ENCODE measurements at places on chromosomes 2 and 18. TPM values are rescaled to one million over a fixed set of nuclear protein-coding genes. Genes with fewer than 3 reads are reported as not detected.
A peak's percentile ranks its signal among the peaks of the same experiment; 100 is the strongest.

DNA sequence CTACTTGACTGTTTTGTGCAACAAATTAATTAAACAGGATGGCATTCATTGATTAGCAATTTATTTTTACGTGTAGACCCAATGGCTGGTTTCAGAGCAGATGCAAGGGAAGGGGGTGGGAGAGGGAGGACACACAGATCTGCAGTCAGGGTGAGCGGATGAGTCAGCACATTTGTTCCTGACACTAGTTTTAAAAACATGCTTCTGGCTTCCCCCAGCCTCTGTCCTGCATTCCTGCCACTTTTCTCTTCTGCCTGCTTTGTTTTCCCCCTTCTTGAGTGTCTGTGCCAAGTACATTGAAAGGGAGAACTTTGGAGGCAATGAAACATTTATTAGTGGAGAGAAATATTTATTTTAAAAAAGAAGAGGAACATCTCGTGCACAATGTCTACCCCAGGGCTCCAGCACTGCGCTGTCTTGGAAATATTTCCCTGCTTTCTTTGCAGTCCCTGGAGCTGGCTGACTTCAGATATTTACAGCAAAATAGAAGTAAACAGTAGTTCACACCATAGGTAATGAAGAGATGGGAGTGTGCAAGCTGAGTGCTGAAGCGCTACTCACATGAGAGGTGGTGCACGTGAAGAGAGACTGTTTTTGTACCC is 52.2 kb downstream of the NRP2 start:
- no peak for DNase-seq
- H3K4me3 ChIP-seq: no peak overlapping the region
- no peaks in the 10 kb centered on the region for H3K4me1 ChIP-seq
- H3K27ac ChIP-seq: no peak overlapping the region
- no peaks in the 10 kb centered on the region for H3K27me3 ChIP-seq
- H3K36me3 ChIP-seq: no peaks in the 10 kb centered on the region

DNA sequence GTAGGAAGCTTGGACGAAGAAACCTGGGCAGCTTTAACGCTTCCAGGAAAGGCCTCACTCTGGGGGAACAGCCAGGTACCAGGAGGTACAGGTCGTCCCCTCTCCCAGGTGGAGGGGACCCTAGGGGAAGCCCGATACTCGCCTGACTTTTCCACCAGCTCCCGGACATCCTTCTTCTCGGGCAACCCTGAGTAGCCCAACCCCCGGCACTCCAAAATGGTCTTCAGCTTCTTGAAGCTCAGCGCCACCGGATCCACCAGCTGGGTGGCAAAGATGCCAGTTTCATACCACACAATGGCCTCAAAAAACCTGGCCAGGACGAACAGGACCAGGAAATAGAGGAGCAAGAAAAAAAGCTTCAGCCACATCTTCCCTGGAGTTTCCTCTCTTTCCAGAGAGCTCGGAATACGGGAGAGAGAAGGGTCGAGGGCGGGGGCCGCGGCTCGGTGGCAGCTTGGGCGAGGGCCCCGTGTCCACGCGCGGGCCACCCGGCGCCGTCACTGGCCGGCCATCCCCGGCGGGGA is 1.1 kb downstream of the RNF103 start:
- H3K4me3 ChIP-seq: peak overlapping the region; percentile 99
- H3K4me1 ChIP-seq: peaks cover 31% of the 10 kb centered on the region
- H3K27ac ChIP-seq: peak overlapping the region; percentile 95
- DNase-seq: peak; percentile 29
- H3K27me3 ChIP-seq: no peaks in the 10 kb centered on the region

GRCh38 chr2:189552334-189552990 is 28.1 kb downstream of the SLC40A1 start:
- H3K36me3 ChIP-seq: no peaks in the 10 kb centered on the region
- H3K4me3 ChIP-seq: no peak overlapping the region
- H3K27me3 ChIP-seq: no peaks in the 10 kb centered on the region
- H3K27ac ChIP-seq: no peak overlapping the region

GRCh38 chr2:34031097-34031496 is 432.0 kb upstream of the FAM98A start:
- no peaks in the 10 kb centered on the region for H3K27me3 ChIP-seq
- no peak for DNase-seq
- H3K4me1 ChIP-seq: no peaks in the 10 kb centered on the region
- no peak overlapping the region for H3K27ac ChIP-seq

- peaks cover 9% of the 10 kb centered on the region for H3K4me1 ChIP-seq
- H3K27ac ChIP-seq: no peak overlapping the region
- H3K4me3 ChIP-seq: no peak overlapping the region
- H3K27me3 ChIP-seq: no peaks in the 10 kb centered on the region
Measured at GRCh38 chr2:72780477-72780876, 45.4 kb downstream of the EXOC6B start.

- H3K4me3 ChIP-seq: no peak overlapping the region
- H3K36me3 ChIP-seq: no peaks in the 10 kb centered on the region
- DNase-seq: no peak
- no peaks in the 10 kb centered on the region for H3K27me3 ChIP-seq
- no peaks in the 10 kb centered on the region for H3K4me1 ChIP-seq
Measured at GRCh38 chr18:62912885-62913284, 197.5 kb downstream of the PHLPP1 start.

DNA sequence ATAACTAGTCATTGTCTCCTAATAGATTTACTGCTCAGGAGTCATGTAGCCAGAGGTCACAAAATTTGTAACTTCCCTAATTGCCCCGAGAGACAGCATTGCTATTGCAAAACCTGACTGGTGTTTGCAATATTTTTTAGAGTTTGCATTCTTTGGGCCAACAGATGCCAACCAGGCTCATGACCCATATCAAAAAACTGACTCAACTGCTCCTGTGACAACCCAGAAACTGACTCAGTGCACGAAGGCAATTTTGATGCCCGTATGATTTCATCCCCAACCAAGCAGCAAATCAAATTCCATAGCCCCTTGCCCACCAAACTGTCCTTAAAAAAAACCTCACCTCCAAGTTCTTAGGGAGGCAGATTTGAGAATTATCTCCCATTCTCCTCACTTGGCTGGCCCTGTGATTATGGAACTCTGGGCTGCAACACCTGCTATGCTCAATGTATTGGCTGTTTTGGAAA is 951.3 kb downstream of the TSN start:
- no peak overlapping the region for H3K4me3 ChIP-seq
- no peaks in the 10 kb centered on the region for H3K27me3 ChIP-seq
- no peak for DNase-seq

GRCh38 chr2:46810195-46810594 is 105.4 kb downstream of the MCFD2 start:
- H3K27ac ChIP-seq: no peak overlapping the region
- H3K27me3 ChIP-seq: peaks cover 34% of the 10 kb centered on the region
- DNase-seq: no peak
- no peaks in the 10 kb centered on the region for H3K36me3 ChIP-seq
- H3K4me1 ChIP-seq: no peaks in the 10 kb centered on the region

- no peaks in the 10 kb centered on the region for H3K36me3 ChIP-seq
- no peak overlapping the region for H3K27ac ChIP-seq
- H3K4me3 ChIP-seq: no peak overlapping the region
Measured at GRCh38 chr2:236939721-236940231, 145.9 kb upstream of the COPS8 start.

GRCh38 chr2:17232776-17233556 is 285.3 kb downstream of the RAD51AP2 start:
- H3K4me3 ChIP-seq: no peak overlapping the region
- DNase-seq: no peak
- no peaks in the 10 kb centered on the region for H3K27me3 ChIP-seq
- H3K27ac ChIP-seq: no peak overlapping the region
- H3K4me1 ChIP-seq: no peaks in the 10 kb centered on the region

- H3K4me1 ChIP-seq: peaks cover 26% of the 10 kb centered on the region
- peaks cover 31% of the 10 kb centered on the region for H3K27me3 ChIP-seq
- H3K4me3 ChIP-seq: peak overlapping the region; percentile 87
- DNase-seq: peak; percentile 15
Measured at GRCh38 chr18:12658426-12659138, 675 bp upstream of the SPIRE1 start.

GRCh38 chr2:111659361-111660333 is 224.3 kb downstream of the ANAPC1 start:
- H3K36me3 ChIP-seq: no peaks in the 10 kb centered on the region
- no peak overlapping the region for H3K4me3 ChIP-seq
- peaks cover 27% of the 10 kb centered on the region for H3K27me3 ChIP-seq

DNA sequence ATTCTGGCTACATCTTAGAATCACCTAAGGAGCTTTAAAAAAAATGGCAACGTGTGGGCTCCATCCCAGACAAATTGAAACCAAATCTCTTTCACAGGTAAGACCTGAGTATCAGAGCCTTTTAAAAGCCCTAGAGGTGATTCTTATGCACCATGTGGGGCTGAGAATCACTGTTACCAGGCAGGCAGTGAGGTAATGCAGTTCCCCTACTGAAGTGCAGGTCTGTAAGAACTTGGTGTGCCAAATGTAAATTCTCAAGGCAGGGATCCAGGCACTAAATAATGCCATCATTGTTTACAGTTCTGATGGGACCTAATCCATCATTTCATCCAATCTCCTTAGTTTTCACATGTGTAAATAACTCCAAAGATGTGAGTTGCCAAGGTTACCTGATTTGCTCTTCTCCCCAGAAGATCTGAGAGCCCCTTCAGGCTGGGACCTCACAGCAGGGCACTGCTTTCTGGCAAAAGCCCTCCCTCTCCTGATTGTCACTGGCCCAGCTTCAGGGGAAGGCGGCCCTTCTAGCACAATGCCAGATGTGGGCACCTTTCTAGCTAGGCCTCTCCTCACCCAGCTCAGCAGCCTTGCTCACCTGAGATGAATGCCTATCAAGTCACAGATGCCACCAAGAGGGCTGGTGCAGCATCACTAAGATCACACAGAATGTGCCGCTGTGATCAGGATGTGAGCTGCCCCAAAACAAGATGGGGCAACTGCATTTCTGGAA is 73.6 kb upstream of the RGPD5 start:
- no peaks in the 10 kb centered on the region for H3K36me3 ChIP-seq
- DNase-seq: no peak
- peaks cover 27% of the 10 kb centered on the region for H3K27me3 ChIP-seq
- no peaks in the 10 kb centered on the region for H3K4me1 ChIP-seq
- H3K4me3 ChIP-seq: no peak overlapping the region

DNA sequence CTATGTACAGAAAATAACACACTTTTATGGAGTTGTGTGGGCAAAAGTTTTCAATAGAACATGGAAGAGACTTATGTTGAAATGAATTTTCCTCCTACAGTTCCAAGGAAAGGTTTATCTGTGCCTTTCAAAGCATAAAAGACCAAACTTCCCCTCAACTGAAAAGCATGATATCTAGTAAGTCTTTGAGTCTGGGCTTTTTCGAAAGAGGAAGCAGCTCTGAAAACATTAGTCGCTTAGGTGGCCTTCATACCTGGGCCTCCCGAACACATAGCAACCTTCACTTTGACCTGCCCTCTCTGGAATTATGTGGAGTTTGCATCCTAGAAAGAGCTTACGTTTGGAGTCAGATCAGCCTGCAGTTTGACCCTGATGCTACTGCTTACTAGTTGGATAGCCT is 4.8 kb upstream of the CAPN14 start:
- DNase-seq: no peak
- peaks cover 24% of the 10 kb centered on the region for H3K4me1 ChIP-seq
- H3K27ac ChIP-seq: no peak overlapping the region

- no peak for DNase-seq
- no peaks in the 10 kb centered on the region for H3K4me1 ChIP-seq
- H3K27ac ChIP-seq: no peak overlapping the region
- H3K36me3 ChIP-seq: no peaks in the 10 kb centered on the region
- H3K4me3 ChIP-seq: no peak overlapping the region
- no peaks in the 10 kb centered on the region for H3K27me3 ChIP-seq
Measured at GRCh38 chr2:227906991-227907390, 35.6 kb downstream of the DAW1 start.

DNA sequence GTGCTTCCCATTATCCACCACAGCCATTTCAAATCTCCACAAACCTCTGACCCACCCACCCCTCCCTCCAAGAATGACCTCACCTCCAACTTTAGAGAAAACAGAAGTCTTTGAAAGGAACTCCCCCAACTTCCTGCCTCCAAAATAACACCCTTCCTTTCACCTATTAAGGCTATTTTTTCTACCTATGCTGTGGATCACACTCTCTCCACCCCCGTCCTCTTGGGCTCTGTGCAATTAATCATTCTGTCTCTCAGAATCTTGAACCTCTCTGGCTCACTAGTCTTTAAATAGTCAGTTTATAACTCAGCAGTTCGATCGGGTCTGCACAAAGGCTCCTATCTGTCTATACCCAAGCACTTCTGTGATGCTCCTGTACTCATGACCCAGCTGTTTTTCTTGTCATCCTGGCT is 37.3 kb upstream of the XPO1 start:
- peak overlapping the region; percentile 39 for H3K4me3 ChIP-seq
- H3K27me3 ChIP-seq: no peaks in the 10 kb centered on the region
- H3K27ac ChIP-seq: no peak overlapping the region

DNA sequence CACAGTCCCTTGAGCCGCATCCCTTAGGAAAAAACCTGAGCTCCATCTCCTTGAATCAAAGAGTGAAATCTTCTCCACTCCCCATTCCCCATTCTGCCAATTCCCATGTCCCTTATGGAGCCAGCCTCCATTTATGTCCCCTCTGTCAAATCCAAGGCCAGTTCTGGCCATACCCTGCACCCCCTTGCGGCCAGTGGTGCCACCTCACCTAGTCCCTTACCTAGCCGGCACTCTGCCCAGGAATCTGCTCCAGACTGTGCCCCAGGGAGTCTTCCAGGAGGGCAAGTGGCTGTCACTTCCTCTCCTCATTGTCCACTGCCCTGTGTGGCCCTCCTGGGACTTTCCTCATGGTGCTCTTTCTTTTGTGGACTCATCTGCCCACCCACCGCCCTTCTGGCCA is 195.4 kb upstream of the RMP24 start:
- H3K27me3 ChIP-seq: peaks cover 44% of the 10 kb centered on the region
- no peaks in the 10 kb centered on the region for H3K4me1 ChIP-seq

DNA sequence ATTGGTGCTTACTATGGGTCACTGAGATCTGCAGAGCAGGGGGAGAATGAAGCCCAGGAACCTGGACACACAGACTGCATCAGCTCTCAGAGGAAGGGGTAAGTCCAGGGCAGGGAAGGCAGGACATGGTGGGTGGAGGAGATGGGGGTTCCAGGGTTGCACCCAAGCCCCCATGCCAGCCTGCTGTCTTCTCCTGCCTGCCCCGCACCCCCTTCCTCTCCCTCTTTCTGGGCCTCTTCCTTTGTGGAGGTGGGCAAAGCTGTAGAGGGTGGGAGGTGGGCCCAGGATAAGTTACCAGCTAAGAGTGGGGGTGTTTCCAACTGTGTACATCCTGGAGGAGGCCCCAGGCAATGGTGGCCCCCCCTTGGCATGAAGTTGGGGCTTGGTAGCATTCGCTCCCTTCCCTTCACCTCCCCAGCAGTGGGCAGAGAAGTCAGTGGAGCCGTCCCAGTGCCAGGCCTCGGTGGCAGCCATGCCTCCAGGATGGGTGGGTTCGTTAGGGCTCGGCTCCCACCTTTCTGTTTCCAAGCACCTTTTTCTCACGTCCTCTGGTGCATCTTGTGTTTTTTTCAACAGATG is 132.2 kb downstream of the CLIP4 start:
- no peaks in the 10 kb centered on the region for H3K4me1 ChIP-seq
- H3K27me3 ChIP-seq: no peaks in the 10 kb centered on the region
- no peaks in the 10 kb centered on the region for H3K36me3 ChIP-seq
- no peak overlapping the region for H3K4me3 ChIP-seq
- H3K27ac ChIP-seq: no peak overlapping the region
- DNase-seq: no peak

- no peaks in the 10 kb centered on the region for H3K4me1 ChIP-seq
- H3K36me3 ChIP-seq: no peaks in the 10 kb centered on the region
- H3K27ac ChIP-seq: no peak overlapping the region
Measured at GRCh38 chr2:13768274-13768673, 864.2 kb upstream of the LRATD1 start.

The TEX44 gene
- total RNA-seq: not detected

The COLEC12 gene
- not detected for total RNA-seq

The TUBA3E gene
- total RNA-seq: not detected

The ZNF2 gene
- 3.0 TPM for total RNA-seq

The VSNL1 gene
- total RNA-seq: not detected

The GAD1 gene
- total RNA-seq: 12.8 TPM

The ASXL3 gene
- not detected for total RNA-seq
